ENCODE measurements at places on chromosomes 1 and 21.

GRCh38 chr21:43012596-43012995, 38.2 kb downstream of the PKNOX1 start:
- DNase-seq, result no peak

DNA sequence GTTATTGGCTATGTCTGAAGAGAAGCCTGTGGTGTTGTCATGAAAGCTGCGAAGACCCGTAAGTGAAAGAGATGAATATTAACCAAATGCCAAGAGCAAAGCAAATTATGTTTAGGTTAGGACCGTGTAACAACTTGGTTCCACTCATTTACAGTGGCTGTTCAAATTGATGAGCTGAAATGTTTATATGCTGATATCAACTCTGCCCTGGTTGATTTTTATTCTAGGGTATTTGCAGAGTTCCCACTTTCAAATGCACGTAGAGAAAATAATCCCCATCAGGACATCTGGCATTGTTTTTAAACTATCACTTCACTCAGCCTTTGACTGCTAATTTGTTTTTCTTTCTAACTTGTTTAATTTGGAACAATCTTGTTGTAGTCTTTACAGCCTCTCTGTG, 581.6 kb upstream of the ADAMTS5 start:
- no peak for DNase-seq

GRCh38 chr1:202588503-202589189, 121.6 kb downstream of the SYT2 start:
- DNase-seq, result no peak

DNA sequence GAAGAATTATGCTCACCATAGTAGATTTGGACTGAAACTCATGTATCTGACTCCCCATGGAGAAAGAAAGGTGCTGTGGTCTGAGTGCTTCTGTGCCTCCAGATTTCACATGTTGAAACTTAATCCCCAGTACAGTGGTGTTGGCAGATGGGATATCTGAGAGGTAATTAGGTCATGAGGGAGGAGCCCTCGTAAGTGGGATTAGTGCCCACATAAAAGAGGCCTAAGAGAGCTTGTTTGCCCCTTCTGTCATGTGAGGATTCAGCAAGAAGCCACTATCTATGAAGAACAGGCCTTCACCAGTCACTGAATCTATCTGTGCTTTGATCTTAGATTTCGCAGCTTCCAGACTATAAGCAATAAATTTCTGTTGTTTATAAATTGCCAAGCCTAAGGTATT, 150.1 kb downstream of the PLPP3 start:
- DNase-seq, result no peak

DNA sequence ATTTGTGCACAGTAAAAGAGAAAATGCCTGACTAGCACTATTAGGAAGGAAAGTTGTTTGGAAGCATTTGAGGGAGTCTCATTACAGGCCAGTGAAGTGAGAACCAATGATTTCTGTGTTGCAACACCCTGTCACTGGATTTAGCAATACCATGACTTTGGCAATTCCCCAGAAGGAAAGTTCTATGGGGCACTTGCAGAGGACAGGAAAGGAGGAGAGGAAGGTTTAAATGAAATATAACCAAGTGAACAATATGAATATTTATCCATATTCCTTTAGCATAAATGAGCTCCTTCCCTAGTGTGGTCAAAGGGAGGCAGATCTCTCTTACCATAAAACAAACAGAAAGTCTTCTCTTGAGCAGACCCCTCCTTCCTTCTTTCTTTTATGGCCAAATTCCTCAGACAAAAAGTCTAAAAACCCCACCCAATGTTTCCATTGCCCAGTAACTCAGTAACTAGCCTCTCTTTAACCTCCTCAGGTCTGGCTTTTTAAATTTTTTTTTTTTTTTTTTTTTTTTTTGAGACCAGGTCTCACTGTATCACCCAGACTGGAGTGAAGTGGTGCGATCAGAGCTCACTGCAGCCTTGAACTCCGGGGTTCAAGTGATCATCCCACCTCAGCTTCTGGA, 5.5 kb downstream of the TLR5 start:
- DNase-seq, result peak; percentile 5

DNA sequence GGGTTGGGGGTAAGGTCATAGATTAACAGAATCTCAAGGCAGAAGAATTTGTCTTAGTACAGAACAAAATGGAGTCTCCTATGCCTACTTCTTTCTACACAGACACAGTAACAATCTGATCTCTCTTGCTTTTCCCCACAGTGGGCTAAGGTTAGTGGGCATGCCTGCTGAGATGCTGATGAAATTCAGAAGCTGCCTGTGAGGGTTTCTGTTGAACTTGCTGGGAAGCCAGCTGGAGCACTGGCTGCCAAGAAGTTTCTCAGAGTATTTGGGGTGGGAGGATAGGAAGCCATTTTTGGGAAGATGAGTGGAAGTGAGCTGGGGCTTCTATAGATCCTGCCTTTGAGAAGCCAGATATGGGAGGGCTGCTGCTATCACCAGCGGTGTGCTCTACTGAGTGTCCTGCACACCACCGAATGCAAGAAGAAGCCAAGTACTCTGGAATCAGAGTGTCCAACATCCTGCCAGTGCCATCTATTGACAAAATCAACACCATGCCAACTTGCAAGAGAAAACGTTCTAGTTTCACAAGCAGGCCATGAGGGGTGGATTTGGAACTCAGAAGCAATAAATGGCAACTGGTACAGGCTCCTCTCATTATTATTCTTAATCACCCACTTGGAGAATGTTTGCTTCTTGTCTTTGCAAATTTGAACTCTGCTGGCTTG, 102.7 kb downstream of the PTPRU start:
- DNase-seq, result no peak

DNA sequence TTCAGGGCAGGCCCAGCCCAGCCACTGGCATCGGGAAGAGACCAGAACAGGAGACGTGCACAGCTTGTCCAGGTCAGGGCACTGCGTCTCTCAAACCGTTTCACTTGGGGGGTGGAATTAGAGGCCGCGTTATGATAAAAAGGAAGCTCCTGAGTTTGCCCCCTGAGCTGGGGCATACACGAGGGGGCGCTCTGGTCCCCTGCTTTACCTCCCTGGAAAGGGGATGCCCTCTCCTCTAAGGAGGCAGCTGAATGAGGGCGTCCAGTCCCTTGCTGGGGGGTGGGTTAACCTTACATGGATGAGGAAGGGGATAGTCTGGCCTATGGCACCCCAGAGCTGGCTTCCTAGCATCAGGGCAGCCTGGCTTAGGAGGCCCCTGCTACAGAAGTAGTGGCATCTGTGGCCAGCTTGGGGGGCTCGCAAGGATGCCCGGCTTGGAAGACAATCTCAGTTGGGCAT, 2.3 kb downstream of the MYOG start:
- no peak for DNase-seq

- DNase-seq, result no peak
These were observed 277.5 kb downstream of the PDE4B start for GRCh38 chr1:66069976-66070876.

GRCh38 chr21:34191876-34192275, 118.5 kb downstream of the MRPS6 start:
- DNase-seq, result no peak

- DNase-seq, result no peak
These were observed 16.6 kb upstream of the KLHDC7A start for GRCh38 chr1:18463984-18464664.

DNA sequence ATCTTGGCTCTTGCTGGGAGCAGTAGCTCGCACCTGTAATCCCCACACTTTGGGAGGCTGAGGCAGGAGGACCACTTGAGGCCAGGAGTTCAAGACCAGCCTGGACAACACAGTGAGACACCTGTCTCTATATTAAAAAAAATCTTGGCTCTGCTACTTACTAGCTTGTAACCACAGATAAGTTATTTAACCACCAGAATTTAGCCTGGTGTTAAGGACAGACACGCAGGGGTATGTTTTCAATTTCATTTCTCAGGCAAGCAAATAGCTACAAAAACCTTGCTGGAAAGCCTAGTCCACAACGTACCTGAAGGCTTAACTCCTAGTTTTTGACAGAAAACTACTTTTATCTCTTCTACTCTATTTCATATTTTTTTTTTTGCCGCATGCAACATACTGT, 24.8 kb upstream of the GFI1 start:
- DNase-seq, result no peak

DNA sequence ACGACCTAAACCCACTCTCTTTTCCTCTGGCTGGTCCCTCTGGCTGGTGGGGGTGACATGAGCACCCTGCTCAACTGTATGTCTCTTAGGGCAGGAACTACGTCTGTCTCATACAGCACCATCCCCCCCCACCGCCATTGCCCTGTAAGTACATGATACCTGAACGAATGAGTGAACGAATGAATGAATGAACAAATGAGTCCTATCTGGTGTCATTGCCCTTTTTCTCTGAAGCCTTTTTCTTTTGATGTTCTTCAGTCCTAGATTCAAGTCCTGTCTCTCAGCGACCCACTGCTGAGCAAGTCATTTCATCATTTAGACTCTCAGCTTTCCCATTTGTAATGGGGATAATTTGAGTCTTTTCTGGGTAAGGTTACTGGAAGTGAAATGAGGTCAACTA, 10.8 kb downstream of the MATN1 start:
- DNase-seq, result no peak

DNA sequence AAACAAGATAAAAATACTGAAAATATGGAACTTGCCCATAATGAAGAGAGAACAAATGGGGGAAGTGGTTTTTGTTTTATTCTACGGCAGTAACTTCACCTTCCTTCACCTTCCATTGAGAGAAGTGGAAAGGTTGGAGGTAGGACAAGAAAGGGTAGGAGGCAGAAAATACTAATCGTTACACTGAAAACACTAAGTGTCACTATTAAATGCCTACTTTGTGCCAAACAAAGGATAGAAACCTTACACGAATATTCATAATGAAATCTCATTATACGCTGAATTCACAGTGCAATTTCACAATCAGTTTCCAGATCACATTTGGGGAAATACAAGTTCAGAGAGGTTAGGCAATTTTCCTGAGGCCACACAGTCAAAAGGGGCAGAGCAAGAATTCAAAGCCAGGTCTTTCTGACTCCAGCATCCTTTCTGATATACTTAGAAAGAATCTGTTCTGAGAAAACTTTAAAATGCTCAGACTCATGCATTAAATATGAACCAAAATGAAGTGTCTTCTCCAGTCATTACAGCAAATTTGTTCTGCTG, 3.0 kb downstream of the TIAM1 start:
- DNase-seq, result no peak

- no peak for DNase-seq
These were observed 71.5 kb upstream of the ACTL8 start for GRCh38 chr1:17683598-17683997.

DNA sequence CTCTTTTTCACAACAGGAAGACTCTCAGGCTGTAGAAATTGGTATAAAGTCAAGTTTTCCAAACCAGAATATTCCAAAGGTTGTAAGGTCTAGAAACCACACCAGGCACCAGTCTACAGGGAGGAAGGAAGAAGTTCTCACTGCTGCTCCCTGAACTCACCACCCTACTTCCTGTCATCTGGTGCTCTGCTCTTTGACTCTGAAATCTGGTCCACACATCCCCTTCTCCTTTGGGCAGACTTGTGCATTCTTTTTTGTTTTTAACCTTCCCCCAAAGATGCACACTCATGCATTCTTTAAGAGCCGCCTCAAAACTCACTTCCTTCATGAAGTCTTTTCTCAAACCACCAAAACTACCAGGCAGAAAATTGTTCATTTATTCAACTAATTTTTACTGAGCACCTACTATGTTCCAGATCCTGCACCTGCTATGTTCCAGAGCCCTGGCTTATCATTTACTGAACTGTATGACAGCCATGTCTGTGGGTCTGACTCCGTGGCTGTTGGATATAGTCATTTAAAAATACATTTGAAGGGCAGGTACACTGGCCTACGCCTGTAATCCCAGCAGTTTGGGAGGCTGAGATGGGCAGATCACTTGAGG, 30.1 kb upstream of the EPS15 start:
- DNase-seq, result no peak

DNA sequence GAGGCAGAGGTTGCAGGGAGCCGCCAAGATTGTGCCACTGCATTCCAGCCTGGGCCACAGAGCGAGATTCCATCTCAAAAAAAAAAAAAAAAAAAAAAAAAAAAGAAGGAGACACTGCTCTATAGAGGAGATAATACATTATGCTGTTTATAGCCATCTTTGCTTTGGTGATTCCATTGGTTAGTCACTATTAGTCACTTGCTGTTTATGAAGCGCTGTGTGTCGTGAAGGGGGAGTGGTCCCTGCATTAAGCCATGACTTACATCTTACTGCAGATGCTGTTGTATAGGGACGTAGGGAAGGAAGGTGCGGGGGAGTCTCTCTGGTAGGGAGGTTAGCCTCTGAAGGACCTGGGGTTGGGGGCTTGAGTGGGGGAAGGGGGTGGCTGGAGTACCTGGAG, 48.3 kb downstream of the HUNK start:
- no peak for DNase-seq

DNA sequence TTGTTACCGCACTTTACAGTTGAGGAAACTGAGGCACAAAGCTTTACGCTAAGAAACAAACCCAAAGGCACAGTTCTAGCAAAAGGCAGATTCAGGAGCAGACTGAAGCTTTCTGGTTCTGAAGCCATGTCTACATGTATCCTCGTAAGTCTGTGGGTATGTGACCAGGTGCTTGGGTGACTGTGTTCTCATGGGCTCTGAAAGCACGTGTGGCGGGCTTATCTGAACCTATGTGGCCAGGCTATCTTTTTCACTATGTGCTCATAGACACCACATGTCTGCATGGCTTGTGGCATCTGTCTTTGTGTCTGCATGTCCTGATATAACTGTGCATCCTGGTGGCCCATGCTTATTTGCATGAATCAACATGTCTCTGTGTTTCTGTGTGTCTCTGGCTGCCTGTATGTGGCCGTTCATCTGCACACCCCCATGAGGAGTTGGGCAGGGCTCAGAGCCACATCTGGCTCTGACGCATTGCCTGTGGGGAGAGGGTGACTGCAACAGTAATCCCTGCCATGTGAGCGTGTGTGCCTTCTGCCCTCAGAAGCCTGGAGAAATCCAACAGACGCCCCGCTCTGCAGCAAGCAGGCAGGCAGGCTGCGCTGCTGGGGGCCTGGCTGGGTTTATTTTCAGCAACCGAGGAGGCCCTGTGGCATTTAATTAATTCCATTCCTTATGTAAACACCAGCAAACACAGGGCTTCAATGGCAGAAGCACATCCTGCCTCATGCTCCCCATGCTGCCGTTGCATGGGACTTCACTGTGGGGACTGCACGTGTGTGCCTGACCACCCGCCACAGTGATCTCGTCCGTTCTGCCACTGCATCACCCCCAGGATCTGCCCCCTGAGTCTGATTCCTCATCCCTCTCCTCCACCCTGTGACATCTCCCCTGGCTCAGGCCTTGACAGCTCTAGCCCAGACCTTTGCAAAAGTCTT, 115.4 kb downstream of the TRABD2B start:
- no peak for DNase-seq

GRCh38 chr1:156498432-156499193, 2.0 kb downstream of the MEF2D start:
- DNase-seq, result peak; percentile 39
